GM12878 (cell line): ENCODE measurements at places on chromosomes 6 and 20. TPM values are rescaled to one million over a fixed set of nuclear protein-coding genes. Genes with fewer than 3 reads are reported as not detected.

DNA sequence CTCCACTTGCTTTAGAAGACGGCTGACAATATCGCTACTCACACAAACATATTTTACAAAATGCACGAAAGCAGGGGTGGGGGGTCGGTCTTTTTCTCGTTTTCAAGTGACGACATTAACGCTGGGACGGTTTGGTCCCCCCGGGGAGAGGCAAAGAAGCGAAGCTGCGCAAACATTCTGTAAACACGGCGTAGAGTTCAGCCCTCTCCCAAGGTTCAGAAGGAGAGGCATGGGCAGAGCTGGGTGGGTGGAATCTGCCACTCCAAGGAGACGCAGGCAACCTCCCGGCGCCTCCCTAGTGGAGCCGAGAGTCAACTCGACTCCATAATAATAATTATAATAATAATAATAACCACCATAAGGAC is 2.4 kb downstream of the NKX2-2 start:
- no peak for DNase-seq

DNA sequence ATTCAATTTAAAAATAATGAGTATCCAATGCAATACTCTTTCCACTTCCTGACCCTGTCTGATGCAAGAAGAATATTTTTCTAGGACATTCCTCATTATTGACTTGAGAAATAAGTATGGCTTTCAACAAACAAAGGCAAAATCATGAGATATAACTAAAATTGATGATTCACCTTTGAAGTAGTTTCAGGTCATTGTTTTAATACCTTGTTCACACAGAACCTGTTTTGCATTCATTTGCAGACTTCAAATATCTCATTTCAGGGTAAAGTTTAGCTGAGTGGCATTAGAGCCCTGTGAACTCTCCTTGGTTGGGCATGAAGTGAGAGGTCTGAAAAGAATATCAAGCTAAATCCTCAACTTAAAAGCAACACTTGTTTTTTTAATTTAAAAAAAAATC is 309.2 kb downstream of the NRN1 start:
- DNase-seq = no peak

- no peak for DNase-seq
These were observed 240.5 kb downstream of the KHDRBS2 start for GRCh38 chr6:62045502-62045901.

CDH22 gene
- total RNA-seq = not detected in 2 replicates
